ENCODE measurements at places on chromosomes 2 and 18.
A peak's percentile ranks its signal among the peaks of the same experiment; 100 is the strongest.

DNA sequence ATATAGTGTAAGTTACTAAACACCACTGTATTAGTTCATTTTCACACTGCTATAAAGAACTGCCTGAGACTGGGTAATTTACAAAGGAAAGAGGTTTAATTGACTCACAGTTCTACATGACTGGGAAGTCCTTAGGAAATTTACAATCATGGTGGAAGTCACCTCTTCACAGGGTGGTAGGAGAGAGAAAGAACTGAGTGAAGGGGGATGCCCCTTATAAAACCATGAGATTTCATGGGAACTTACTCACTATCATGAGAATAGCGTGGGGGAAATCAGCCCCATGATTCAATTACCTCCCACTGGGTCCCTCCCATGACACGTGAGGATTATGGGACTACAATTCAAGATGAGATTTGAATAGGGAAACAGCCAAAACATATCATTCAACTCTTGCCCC, 618.0 kb downstream of the NYAP2 start:
- no peak for DNase-seq

DNA sequence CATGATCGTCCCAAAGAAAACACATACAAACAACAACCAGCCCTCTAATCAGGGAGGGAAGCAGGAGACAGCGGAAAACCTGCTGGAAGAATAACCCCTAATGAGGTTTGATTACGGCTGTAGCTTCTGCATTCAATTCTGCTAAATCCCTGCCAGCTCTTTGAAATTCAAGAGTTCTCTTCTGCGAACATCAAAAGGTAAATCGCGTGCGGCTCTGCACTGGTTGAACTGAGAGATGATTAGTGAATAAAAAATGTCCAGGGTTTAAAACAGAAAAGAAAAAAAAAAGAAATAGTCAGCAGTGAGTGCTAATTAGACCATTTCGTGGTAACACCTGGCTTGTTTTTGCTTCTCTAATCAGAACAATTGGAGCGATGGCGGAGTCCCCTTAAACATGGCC, 153.0 kb upstream of the CAPN13 start:
- DNase-seq = no peak

DNA sequence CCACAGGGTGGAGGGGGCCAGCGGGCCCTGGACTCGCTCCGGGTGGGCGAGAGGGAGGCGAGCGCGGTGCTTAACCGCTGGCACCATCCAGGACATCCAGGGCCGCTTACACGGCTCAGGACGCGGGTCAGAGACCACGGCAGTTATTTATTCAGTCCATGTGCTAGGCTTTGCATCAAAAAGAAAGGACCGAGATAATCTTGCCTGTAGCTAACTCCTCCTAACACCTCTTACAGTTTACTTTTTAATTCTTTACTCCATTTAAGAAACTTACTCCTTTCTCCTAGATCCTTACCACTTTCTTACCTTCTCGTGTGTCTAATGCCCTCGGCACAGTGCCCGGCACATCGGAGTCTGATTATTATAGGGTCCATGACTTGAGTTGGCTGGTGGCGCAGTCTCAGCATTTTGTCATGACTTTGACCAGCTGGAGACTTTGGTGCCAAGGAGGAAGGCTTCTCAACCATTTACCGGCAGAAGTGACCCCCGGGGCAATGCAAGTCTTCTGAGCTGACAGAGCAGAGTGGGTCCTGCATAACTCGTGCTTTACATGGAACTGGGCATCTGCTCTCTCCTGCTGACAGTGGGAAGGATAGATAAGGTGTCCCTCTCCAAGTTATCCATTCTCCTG, 503 bp downstream of the ANXA4 start:
- peak; percentile 29 for DNase-seq

GRCh38 chr2:204604061-204604460, 58.8 kb downstream of the PARD3B start:
- no peak for DNase-seq

GRCh38 chr2:66434679-66435548, at the start of gene MEIS1:
MEIS1 (plus strand) TSS chr2:66435125; CDS start chr2:66435857, 732 bp downstream.
- DNase-seq = peak; percentile 96

DNA sequence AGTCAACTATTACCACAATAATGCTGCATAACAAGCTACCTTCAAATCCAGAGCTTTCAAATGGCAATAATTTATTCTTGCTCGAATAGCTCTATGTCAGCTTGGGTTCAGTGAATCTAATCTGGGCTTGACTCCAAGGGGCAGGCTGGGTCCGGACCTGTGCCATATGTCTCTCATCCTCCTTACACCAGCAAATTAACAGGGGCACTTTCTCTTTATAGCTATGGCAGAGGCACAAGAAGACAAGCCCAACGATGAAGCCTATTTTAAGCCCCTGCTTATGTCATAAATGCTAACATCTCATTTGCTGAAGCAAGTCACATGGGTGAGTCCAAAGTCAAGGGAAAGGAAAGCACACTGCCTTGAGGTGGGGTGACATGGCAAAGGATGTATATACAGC, 13.3 kb upstream of the ZNF521 start:
- DNase-seq = no peak

DNA sequence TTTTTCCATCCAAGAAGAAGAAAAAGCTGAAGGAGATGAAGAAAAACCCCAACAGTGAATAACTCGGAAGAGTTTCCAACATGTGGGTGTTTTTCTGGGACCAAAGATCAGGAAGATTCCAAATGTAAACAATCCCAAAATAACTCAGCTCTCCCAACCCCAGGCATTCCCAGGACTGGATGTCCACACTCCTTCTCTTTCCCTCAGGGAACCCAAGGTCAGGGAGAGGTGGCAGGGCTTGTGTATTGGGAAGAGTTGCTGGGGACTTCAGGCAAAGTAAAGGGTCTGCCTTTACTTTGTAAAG, 268.0 kb downstream of the DYSF start:
- DNase-seq = no peak

GRCh38 chr2:60320724-60321123, 232.7 kb downstream of the BCL11A start:
- DNase-seq = no peak

DNA sequence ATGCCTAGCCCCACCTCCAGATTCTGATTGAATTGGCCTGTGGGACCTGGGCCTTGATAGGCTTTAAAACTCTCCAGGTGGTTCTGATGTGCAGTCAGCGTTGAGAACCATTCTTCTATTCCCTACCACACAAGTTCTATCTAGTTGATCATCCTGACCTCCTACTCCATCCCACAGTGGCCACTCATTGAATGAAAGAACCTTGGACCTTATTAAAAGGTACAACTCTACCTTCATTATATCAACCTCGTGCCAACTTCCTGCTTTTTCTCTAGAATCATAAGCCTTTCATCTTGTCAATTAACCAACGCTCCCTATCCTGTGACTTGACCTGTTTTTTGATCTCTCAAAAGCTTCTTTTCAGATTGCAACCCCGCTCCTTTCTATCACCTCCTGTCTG, 55.8 kb downstream of the SLC40A1 start:
- no peak for DNase-seq

- no peak for DNase-seq
These were observed 62.1 kb downstream of the COBLL1 start for GRCh38 chr2:164779383-164780057.

DNA sequence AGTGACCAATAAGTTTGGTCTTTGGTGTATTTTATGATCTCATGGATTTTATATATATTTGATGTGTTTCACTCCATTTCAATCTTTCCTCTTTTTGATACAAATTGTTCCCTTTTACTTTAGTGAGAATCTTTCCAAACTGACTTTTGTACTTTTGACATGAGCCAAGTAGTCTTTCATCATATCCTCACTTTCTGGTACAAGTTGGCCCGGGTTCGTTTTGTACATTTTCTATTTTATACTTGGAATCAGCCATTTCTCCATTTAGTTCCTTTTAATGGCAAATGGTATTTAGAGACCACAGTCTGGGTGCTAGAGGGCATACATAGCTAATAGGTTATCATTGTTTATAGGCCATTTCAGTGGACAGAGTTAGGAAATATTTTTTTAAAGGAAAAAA, 147.9 kb upstream of the MYO3B start:
- DNase-seq = no peak

GRCh38 chr18:59065684-59066083, 74.0 kb upstream of the SEC11C start:
- no peak for DNase-seq

Data from body of pancreas (tissue), 4 donors.